Thyroid gland (tissue), 4 donors: ENCODE measurements at places on chromosomes 16 and 17. TPM values are rescaled to one million over a fixed set of nuclear protein-coding genes. Genes with fewer than 3 reads are reported as not detected.

The KRTAP1-1 gene
- not detected for total RNA-seq

The CYB5B gene
- total RNA-seq, result 61.5 TPM

The MYBBP1A gene
- total RNA-seq, result 38.9 TPM

The OR1D2 gene
- not detected for total RNA-seq

The HOXB7 gene
- total RNA-seq, result 2.8 TPM

The AANAT gene
- total RNA-seq, result not detected

The NPW gene
- total RNA-seq, result not detected

The CPHXL2 gene
- not detected for total RNA-seq

The CTRB2 gene
- not detected for total RNA-seq

The TUBG1 gene
- total RNA-seq, result 23.5 TPM

DNA sequence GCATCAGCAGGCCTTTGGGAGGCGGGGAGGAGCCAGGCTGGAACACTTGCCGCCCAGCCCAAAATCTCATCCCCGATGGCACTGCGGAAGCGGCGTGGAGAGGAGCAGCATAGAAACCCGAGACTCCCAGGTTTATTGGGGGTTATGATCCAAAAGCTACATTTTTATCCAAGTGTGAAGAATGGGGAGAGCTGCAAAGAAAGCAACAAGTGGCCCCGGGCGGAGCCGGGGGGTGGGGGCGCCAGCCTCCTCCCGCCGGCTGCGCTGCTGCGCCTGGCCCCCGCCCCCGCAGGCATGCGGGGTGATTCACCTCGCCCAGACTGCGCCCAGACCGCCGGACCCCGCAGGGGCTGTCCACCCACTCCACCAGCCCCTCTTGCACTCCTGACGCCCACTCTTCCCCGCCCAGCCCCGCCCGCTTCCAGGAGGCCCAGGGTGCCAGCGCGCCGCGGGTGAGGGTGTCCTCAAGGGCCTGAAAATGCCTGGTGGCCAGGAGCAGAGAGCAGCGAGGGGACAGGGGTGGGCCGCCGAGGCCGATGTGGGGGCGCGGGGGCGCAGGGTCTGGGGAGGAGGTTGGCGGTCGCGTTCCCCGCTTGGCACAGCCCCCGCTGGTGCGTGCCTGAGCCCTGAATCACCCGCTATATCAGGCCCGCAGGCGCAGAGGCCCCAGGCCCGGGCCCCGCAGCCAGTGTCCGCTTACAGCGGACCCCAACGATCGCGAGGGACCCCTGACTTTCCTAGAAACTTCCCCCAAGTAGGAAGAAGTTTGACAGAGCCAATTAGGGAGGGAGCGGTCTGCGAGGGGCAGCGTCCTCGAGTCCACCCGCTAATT, 1.3 kb downstream of the CAVIN1 start:
- DNase-seq, result peak; percentile 70

GRCh38 chr16:85639529-85640253, 26.6 kb downstream of the GSE1 start:
- no peak for DNase-seq

- DNase-seq, result peak; percentile 17
Measured at GRCh38 chr16:66266436-66267291, 99.8 kb upstream of the CDH5 start.

DNA sequence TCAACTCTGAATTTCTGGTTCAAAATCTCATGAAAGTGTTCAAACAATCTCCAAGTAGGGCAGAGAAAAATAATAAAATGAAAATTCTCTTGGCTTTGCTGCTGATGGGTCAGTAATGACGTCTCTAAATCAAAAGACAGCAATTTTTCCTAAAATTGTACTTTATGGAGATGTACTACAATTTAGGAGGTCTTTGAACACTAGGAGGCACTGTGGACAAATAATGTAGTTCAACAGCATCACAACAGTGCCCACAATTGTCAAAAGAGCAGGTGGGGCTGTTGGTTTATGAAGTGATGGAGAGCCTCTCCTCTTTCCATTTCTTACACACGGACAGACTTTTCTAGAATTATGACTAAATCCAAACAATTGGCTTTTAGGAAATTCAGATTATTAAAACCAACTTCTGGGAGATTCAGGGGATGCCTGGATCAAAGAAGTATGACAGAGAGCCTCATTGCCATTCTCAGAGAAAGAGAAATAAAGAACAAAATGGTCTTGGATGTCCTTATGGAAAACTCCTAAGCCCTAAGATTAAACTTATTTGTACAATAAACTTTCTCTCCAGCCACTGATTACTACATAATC, 23.8 kb downstream of the EZH1 start:
- DNase-seq, result no peak

GRCh38 chr17:81928544-81929252, 1.2 kb upstream of the MAFG start:
- peak; percentile 12 for DNase-seq

- DNase-seq, result peak; percentile 93
Measured at GRCh38 chr17:49567871-49568694, 7.6 kb upstream of the NXPH3 start.

GRCh38 chr17:7557775-7558543, 591 bp upstream of the TNFSF13 start:
- DNase-seq, result peak; percentile 95

- no peak for DNase-seq
Measured at GRCh38 chr17:38443356-38444031, 15.2 kb downstream of the ARHGAP23 start.

GRCh38 chr16:51538707-51539498, 387.8 kb upstream of the SALL1 start:
- peak; percentile 36 for DNase-seq

DNA sequence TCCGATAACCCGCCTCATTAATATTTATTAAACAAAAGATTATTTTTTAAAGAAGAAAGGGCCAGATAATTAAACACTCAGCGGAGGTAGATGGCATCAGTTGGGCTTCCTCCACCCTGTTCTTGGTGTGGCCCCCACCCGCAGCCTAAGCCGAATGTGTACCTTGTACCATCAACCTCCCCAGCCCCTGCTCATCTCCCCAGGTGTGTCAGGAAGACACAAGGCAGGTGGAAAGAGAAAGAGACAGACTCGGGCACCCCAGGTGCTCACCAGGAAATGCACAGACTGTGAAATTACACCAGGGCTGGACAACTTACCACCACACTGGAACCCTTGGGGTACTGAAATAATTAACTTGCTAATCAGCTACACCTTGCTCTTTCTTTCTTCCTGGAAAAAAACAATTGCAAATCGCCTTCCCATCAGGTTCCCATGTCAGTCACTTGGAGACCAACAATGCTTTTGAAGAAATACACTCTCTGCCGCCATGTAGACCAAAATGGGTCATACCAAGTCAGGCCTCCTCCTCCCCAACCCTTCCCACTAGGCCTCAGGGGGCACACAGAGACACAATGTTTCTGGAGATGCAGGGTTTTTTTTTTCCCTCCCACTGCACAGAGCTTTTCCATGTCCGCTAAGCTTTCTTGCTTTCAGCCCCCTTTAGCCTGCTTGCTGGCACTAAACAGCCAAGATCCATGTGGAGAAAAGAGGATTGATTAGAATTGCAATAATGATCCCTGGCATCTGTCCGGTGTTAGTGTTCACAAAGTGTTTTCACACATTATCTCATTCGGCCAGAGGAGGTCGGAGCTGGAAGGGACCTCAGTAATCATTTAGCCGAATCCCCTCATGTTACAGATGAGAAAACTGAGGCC, 8.6 kb upstream of the LHX1 start:
- DNase-seq, result no peak

- peak; percentile 14 for DNase-seq
Measured at GRCh38 chr16:53837426-53837825, 133.5 kb downstream of the FTO start.

DNA sequence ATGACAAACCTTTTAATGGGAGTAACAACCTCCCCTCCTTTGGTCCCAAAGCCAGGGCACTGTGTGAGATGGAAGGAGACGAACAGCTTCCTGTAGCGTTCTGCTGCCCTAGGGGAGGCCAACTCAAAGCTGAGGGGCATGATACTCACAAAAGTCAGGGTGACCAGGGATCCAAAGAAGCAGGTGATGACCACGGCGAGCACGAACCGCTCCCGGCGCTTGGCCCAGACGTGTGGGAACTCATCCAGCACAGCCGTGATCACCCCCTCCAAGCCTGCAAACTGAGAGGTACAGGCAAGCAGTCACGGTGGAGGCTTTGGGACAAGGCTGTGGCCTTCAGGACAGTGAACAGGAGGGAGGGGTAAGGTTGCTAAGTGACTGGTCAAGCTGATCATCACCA, 25.1 kb downstream of the SLC6A4 start:
- DNase-seq, result no peak

GRCh38 chr17:47208744-47209488, at the start of gene MYL4:
MYL4 (plus strand) TSS chr17:47209348; CDS start chr17:47209423, 75 bp downstream.
- DNase-seq, result peak; percentile 50

GRCh38 chr17:82245134-82246039, 16.5 kb downstream of the SLC16A3 start:
- DNase-seq, result no peak

DNA sequence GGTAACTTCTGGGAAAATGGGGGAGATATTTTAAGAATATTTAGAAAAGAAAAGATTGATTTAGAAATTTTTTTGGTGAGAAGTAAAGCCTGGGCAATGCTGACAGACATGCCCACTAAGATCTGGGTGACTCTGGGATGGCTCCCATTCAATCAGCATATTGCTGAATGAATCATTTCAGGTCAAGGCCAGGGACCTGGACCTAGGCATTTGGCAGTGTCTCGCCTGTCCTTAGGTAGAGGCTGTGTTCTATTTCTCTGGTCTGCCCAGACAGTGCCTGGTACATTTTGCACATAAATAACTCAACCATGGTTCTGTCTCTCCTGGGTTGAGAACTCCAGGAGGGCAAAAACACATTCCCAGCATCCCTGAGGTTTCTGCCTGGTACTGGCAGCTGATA, 39.9 kb downstream of the SMPD3 start:
- DNase-seq, result no peak

GRCh38 chr17:47650525-47651522, 1.1 kb downstream of the KPNB1 start:
- peak; percentile 96 for DNase-seq

GRCh38 chr17:20284570-20285295, 182.6 kb downstream of the LGALS9B start:
- no peak for DNase-seq

DNA sequence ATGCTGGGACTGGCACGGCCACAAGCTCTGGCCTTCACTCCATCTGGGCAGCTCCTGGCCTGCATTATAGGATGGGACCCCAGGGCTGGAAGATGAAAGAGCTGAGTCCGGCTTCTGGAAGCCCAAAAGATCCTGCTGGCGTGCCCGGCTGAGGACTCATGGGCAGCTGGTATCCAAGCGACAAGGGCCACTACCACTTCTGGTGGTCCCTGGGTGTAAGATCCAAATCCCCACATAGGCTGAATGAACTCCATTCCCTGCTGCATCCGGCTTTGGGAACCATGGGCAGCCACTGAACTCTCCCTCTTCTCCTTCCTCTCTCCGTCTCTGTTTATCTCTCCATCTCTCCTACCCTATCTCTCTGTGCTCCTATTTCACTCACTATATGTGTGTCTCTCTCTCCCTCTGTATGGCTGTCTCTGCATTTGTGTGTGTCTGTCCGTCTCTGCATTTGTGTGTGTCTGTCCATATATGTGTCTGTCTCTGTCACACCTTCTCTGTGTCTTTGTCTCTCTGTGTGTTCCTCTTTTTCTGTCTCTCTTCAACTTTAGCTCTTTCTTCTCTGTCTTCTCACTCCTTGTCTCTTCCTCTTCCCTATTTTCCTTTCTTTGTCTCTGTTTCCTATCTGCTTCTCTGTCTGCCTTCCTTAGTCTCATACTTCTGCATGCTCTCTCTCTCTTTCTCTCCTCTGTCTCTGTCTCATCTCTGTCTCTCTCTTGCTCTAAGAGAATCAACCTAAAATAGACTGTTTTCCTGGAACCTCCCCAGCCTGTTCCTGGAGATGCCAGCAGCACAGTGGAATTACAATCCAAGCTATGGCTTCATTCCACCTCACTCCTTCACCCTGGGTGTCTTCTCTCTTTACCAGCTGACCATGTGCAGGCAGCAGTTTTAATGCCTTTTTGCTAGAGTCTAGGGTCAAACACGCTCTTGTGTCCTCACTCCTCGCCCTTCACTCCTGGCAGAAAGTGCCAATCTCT, 60.4 kb upstream of the IRX6 start:
- DNase-seq, result no peak

- DNase-seq, result no peak
Measured at GRCh38 chr17:2071455-2072281, 16.8 kb downstream of the HIC1 start.

DNA sequence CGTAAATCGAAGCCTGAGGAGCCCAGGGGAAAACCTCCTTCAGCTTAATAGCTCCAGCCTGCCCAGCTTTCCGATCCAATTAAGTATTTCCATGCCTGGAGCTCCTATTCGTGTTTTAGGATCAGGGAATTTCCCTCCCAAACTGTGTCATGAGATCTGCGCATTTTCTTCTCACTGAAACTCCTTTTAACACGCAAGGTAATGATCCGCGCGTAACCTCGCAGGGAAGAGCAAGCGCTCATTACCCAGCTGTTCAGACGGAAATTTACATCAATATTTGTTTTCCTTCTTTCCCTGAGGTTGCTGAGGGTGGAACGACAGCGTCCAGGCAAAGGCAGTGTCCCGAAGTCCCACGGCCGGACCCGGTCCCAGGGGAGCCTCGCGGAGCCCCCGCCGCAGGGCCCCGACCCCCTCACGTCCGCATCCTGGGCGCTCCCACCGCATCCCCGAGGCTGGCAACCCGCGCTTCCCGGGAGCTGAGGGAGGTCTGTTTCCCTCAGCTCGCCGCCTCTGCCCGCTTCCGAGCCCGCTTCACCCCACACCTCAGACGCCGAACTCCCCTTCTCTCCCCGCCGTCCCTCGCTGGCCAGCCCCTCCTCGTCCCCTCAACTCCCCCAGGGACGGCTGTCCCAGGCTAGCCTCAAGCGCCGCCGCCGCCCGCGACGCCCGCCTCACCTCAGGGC, 415 bp downstream of the ABCA5 start:
- no peak for DNase-seq

DNA sequence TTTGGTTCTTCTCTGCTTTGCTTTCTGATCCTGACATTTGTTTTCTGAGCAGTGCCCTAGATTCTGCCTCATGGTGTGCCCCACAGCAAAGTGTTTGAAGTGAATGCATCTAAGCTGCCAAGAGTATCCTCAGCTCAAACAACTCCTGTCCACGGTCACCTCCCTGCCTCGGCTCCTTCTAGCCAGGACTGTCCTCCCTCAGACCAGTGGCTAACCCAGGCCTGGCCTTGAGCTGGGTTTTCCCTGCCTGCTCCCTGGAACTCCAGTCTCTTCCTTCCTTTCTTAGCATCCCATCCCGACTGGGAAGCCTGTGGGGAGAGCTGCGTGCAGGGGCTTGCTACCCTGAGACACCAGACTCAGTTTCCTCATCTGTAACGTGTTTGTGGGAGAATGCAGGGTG, 256.5 kb downstream of the GSG1L start:
- DNase-seq, result no peak

GRCh38 chr17:59427996-59428395, 96.5 kb downstream of the YPEL2 start:
- peak; percentile 38 for DNase-seq

- no peak for DNase-seq
Measured at GRCh38 chr17:71926746-71927398, 193.9 kb upstream of the SOX9 start.

- DNase-seq, result no peak
Measured at GRCh38 chr17:34452769-34453168, 89.7 kb upstream of the CCL1 start.

DNA sequence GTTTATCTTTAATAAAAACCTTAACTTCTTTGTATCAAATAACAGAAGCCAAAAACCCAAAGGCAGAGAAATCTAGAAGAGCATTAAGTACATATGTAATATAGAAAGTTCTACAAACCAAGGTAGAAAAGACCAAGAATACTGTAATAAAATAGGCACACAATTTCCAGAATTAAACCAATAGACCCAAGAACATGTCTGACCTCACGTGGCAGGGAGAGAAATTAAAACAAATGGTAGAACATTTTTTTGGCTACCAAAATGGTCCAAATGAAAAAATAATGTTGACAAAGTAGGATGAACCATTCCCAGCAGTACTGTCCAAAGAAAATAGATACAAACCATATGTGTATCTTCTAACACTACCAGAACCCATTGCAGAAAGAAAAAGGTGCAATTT, 183.5 kb downstream of the CPPED1 start:
- DNase-seq, result no peak
